ENCODE measurements at places on chromosomes 2 and 18.
A peak's percentile ranks its signal among the peaks of the same experiment; 100 is the strongest.

DNA sequence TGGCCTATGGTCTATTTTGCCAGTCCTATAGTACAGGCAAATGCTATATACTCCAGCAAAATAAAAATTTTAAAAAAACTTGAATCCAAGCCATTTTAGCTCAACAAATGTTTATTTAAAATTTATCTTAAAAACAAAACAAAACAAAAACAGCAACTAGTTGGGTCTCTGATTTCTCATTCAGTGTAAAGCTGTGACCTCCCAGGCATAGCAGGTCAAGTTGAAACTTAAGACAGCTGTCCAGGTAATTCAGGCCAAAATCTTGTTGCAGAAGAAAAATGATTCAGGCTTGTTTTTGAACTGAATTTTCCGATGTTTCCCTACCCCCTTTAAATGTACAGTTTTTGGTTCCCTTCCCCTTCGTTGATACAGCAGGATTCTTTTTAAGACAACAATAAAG is 58.5 kb downstream of the CABLES1 start:
- DNase-seq, result no peak

GRCh38 chr2:2974982-2975381 is 402.6 kb downstream of the EIPR1 start:
- DNase-seq, result no peak

GRCh38 chr2:30078521-30078920 is 68.3 kb upstream of the YPEL5 start:
- DNase-seq, result no peak

DNA sequence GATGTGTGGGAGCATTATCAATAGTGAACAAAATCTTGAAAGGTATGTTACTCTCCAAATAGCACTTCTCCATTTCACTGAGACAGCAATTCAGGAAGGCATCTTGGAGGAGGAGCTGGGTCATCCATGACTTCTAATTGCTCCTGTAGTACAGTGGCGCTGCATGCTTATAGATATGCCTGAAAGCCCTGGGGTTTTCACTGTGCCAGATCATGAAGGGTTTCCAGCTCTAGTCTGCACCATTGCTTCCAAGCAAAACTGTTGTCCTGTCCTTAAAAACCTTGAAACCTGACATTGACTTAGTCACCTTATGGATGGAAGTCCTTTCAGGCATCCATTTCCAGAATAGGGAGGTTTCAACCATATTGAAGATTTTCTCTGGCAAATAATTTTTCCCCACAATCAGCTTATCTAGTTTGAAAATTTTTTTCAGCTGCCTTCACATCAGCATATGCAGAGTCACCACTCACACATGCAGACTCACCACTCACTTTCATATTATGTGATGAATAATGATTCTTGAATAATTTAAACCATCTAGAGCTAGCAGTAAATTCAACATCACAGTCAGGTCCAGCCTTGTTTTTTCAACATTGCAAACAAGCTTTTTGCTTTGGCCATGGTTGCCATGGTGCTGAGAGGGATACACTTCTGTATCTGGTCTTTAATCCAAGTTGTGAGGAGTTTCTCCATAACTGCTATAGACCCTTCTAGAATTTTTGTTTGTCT is 297.1 kb downstream of the CLIP4 start:
- DNase-seq, result no peak

DNA sequence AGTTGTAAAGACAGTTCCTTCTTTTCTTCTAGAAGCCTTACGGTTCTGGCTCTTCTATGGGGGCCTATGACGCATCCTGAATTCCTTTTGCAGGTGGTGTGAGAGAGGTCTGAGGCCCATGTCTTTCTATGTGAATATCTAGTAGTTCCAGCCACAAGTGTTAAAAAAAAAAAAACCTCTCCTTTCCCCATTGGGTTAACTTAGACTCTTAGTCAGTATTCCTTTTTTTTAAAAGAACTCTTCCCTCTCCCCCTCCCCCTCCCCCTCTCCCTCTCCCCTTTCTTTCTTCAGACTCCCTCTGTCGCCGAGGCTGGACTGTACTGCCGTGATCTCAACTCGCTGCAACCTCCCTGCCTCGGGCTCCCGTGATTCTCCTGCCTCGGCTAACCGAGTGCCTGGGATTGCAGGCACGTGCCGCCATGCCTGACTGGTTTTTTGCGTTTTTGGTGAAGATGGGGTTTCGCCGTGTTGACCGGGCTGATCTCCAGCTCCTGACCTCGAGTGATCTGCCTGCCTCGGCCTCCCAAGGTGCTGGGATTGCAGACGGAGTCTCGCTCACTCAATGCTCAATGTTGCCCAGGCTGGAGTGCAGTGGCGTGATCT is 11.4 kb upstream of the CIDEA start:
- DNase-seq, result no peak

DNA sequence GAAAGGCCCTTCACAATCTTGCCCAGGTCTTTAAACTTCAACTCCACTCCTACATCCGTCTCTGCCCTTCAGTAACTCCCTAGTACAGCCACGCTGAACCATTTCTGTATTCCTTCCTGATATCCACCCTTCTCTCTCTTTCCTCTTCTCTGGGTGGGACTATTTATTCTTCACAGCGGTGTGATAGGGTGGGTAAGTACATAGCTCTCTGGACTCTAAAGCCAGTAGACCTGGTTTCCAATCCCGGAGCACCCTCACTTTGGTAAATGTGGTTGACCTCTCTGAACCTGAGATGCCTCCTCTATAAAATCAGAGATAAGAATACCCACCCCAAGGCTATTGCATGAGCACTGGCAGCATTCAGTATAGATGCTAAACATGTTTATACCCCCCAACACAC is 86.7 kb downstream of the ATL2 start:
- no peak for DNase-seq

DNA sequence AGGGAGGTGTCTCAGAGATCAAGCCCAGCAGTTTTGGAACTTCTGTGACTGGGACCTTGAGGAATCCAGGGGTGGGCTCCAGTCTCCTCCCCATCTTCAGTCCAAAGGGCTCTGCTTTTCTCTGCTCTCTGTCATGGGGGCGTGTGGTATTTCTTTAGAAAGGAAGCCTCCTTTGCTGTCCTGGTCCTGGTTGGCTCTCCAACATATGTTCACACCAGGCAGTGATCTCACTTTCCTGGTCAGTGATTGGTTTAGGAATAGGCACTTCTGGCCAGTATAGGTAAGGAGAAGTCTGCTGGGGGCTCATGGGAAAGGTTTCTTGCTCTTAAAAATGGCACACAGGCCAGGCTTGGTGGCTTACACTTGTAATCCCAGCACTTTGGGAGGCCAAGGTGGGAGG is 115.5 kb upstream of the HAAO start:
- no peak for DNase-seq

DNA sequence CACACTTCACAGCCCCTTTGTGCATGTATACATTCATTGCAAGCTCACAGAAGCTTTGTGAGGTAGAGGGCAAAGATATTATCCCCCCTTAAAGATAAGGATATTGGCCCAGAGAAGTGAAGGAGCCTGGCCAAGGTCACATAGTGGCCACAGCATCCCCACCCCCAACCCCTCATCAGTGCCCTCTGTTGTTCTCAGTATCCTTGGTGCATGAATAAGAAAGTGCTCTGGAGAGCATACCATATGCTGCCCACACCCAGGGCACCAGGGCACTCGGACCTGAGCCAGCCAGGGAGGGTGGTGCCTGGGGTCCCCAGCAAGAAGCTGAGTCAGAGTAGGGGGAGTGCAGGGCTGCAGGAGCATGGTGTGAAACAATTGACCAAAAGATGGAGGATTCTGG is 3.3 kb downstream of the DYSF start:
- no peak for DNase-seq

- DNase-seq, result no peak
Measured at GRCh38 chr2:127061375-127062273, 45.3 kb downstream of the BIN1 start.

DNA sequence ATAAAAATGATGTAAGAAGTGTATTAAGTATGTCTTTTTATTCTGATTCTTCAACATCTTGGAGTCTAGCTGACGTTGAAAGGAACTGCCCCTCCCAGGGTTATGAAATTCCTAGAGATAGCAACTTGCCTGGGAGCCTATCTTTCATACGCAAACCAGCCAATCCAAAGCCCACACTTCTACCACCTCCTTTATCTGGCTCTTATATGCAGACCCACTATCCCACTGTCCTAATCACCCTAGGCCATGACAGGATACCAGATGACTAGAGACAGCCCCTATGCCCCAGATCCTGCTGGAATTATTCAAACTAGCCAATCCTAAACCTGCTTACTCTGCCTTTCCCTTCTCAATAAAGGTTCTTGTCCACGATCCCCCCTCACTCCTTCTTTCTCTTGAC is 11.8 kb upstream of the CDC42EP3 start:
- no peak for DNase-seq

DNA sequence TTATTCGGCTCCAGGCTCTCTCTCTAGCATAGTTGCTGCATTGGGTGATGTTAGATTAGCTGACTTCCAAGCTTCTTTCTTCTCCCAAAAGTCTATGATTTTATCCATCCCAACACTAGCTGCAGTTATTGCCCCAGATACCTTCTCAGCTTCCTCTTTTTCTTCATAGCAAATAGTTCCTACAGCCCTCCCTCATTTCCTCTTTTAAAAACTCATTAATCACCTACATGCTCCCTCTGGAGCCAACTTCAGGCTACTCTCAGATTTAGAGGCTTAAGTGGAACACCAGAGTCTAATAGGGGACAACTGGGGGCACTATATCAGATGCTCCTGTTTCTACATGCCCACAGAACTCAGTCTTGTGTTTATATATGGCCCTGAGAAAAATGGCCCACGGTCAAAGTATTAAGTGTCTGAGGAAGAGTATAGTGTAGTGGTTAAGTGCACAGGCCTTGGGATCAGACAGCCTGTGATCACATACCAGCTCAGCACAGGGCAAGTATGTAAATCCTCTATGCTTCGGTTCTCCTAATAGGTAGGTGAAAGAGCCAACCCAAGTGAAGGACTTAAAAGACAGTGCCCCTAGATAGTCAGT is 241.9 kb upstream of the SLC14A2 start:
- DNase-seq, result no peak

DNA sequence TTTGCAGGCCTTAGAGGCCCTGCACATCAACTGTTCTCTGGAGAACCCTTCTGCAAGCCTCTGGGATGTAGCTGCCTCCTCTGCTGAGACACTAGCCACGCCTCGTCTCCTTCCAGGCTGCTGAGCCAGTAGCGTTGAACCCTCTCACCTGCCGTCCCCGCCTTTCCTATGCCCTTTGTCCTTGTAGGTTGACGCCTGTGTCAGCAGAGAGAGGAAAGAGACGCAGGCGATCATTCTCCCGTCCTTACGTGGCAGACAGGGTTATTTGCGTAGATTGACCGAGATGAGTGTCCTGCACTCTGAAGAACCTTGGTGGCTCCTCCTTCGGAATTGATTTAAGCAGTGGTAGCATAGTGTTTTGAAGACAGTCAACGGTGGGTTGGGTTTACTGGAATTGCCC is 27.8 kb downstream of the ID2 start:
- no peak for DNase-seq

DNA sequence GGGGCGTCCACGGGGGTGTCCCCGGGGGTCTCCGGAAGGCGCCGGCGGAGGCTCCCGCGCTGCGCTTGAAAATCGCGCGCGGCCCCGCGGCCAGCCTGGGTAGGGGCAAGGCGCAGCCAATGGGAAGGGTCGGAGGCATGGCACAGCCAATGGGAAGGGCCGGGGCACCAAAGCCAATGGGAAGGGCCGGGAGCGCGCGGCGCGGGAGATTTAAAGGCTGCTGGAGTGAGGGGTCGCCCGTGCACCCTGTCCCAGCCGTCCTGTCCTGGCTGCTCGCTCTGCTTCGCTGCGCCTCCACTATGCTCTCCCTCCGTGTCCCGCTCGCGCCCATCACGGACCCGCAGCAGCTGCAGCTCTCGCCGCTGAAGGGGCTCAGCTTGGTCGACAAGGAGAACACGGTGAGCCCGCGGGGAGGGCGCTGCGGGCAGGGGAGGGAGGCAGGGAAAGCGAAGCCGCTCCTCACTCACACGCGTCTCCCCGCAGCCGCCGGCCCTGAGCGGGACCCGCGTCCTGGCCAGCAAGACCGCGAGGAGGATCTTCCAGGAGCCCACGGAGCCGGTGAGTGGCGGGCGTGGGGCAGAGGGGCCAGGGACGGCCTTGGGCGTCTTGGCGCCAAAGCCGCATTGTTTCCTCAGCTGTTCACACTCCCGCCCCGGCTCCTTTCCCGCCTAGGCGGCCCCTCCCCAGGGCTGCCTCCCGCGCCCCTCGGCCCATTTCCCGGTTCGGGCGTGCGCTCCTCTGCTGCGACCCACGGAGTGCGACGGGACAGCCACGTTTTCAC is at the start of gene RRM2:
TSS of gene RRM2 (plus strand) at position 240 of the 781 bp plus-strand sequence. CDS start at position 300, 60 bp downstream.
- DNase-seq, result peak; percentile 95

DNA sequence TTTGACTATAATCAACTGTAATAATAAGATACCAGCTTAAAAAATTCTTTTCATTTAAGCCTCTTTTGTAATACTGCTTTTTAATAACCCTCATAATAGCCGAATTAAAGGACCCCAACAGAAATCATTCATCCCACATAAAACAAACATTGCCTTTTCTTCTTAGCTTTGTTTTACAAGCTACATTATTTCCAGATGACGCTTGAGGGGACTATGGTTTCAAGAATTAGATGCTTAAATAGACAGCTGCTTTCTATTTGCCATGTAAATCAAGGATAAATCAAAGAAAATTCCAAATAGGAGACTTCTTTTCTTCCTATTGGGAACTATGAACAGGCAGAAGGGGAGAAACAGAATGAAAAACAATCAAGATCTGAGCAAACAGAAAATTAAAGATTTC is 200.7 kb upstream of the SMAD7 start:
- no peak for DNase-seq

DNA sequence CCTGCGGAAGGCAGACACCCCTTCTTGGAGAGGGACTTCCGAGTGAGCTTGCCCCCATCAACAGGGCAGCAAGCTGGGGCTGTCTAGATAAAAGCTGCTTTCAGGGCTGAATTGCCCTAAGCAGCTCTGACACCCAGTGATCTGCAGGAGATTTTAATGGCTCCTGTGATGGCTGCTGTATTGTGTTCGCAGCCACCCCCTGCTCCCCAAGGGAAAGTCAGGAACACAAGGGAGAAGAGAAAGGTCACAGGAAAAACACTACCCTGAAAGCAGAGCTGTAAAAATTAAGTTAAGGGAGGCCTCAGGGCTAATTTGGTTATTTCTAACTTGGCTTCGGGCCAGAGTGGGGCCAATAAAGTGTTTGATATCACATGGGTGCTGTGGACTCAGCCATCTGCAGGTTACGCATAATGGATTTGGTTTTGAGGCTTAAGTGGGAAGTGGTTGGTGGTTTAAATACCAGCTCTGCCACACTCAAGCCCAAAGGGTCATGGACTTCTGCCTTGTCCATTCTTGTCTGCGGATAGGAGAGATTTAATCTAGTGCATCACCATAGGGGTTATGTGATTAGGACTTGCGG is 147.6 kb downstream of the CLIP4 start:
- DNase-seq, result no peak

- DNase-seq, result peak; percentile 50
Measured at GRCh38 chr2:45821558-45822271, 170.2 kb downstream of the PRKCE start.

DNA sequence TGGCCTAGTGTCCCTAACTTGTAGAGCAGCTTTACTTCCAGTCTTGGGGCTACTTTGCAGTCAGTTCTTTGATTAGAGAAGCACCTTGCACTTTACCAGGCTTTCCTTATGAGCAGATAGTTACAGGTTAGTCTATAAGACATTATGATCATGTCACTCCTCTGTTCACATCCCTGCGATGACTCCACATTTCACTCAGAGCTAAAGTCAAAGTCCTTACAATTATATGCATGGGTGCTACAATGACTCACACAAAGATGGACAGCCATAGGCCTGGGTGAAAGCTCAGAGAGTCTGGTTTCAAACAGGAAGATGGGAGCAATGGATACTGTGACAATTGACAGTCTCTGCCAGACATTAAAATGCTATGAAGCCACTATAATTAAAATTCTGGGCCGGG is 27.1 kb upstream of the SSB start:
- no peak for DNase-seq
